ENCODE measurements at places on chromosomes 5 and 9. TPM values are rescaled to one million over a fixed set of nuclear protein-coding genes. Genes with fewer than 3 reads are reported as not detected.

CBY3 gene
- total RNA-seq, result 0.64 TPM

ENTPD2 gene
- 0.45 TPM for total RNA-seq

NR2F1-AS1 gene
- total RNA-seq, result 70.1 TPM

KIAA1958 gene
- 31.9 TPM for total RNA-seq

SHC3 gene
- total RNA-seq, result 28.3 TPM

PRUNE2 gene
- 25.2 TPM for total RNA-seq

SH3PXD2B gene
- total RNA-seq, result 21.0 TPM

KIF12 gene
- 11.6 TPM for total RNA-seq

HDHD3 gene
- 5.7 TPM for total RNA-seq

SPINK4 gene
- total RNA-seq, result not detected

GNAQ gene
- 186 TPM for total RNA-seq

PCDHA6 gene
- 26.8 TPM for total RNA-seq

GCNT4 gene
- 1.5 TPM for total RNA-seq

ADAMTS12 gene
- 7.6 TPM for total RNA-seq

TMEM8B gene
- 9.3 TPM for total RNA-seq

RAD23B gene
- 81.3 TPM for total RNA-seq

DIPK1B gene
- 24.1 TPM for total RNA-seq

LPAR1 gene
- total RNA-seq, result 13.4 TPM

TMEM252 gene
- not detected for total RNA-seq

SCGB3A2 gene
- not detected for total RNA-seq

BARX1 gene
- not detected for total RNA-seq

NRG2 gene
- total RNA-seq, result 5.1 TPM

DOCK8 gene
- total RNA-seq, result 1.8 TPM

SLC6A7 gene
- 5.9 TPM for total RNA-seq

FOXD4L6 gene
- total RNA-seq, result 0.36 TPM

INSYN2B gene
- 7.5 TPM for total RNA-seq

ODF2 gene
- total RNA-seq, result 29.1 TPM

TXNDC8 gene
- total RNA-seq, result not detected

GPX3 gene
- 2.6 TPM for total RNA-seq

IL5 gene
- total RNA-seq, result not detected

SPATA31C1 gene
- not detected for total RNA-seq

SLC6A19 gene
- 0.09 TPM for total RNA-seq

MSX2 gene
- total RNA-seq, result 6.6 TPM

CMYA5 gene
- total RNA-seq, result 3.2 TPM

UAP1L1 gene
- 0.73 TPM for total RNA-seq

BAG1 gene
- 12.9 TPM for total RNA-seq

NMUR2 gene
- total RNA-seq, result not detected

C6 gene
- total RNA-seq, result 0.45 TPM

GAPT gene
- not detected for total RNA-seq

ADAMTS19 gene
- 6.2 TPM for total RNA-seq

ANKDD1B gene
- 3.0 TPM for total RNA-seq

RASGRF2 gene
- 3.7 TPM for total RNA-seq

IFNA14 gene
- total RNA-seq, result not detected

CENPK gene
- 29.6 TPM for total RNA-seq

ALDOB gene
- total RNA-seq, result 0.54 TPM

ANXA2R gene
- total RNA-seq, result 2.9 TPM
